Stimulated activated CD8-positive, alpha-beta memory T cell treated with anti-CD3 and anti-CD28 coated beads, Interleukin-7, amount 100 ng/mL, for 48 hours (primary cell): ENCODE measurements at places on chromosomes 5 and 9.

- no peak for DNase-seq
Observed at GRCh38 chr5:67262206-67262605, 65.6 kb upstream of the CD180 start.

- DNase-seq = no peak
Observed at GRCh38 chr5:10036136-10036815, 213.4 kb downstream of the ATPSCKMT start.

- DNase-seq = no peak
Observed at GRCh38 chr9:109242741-109243140, 75.7 kb upstream of the FRRS1L start.

DNA sequence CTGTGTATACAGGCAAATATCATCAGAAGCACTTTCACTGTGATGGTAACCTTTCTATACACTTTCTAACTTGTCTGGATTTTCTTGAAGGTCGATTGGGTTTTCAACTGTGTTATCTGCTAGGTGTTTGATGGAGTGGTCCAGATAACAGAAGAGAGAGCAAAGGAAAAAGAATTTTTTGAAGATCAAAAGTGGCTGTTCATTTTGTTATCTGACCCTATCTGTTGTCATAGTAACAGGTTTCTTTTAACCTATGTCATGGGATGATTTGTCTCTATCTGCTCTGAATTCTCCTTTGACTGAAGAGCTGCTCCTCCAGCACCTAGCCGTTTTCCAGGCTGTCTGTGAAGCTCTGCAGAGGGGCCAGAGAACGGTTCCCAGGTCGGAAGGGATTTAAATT lies 77.8 kb upstream of the IRX2 start:
- DNase-seq = no peak

GRCh38 chr5:6222121-6222520 lies 156.2 kb downstream of the MED10 start:
- DNase-seq = no peak

- no peak for DNase-seq
Observed at GRCh38 chr5:78887384-78888118, 97.6 kb downstream of the ARSB start.

- DNase-seq = no peak
Observed at GRCh38 chr5:138351517-138351916, 968 bp upstream of the KDM3B start.

DNA sequence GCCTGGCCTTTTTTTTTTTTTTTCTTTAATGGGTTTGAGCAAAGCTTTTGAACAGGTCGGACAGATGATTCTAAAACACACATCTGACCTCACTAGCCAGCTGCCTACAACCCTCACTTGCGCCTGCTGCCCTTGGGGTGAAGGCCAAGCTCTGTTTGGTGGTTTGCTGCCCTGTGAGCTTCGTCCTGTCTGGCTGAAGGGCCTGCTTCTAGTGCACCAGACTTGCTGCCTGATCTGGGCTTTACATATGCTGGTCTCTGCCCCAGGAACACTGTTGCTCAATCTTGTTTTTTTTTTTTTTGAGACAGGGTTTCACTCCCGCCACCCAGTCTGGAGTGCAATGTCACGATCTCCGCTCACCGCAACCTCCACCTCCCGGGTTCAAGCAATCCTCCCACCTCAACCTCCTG lies 16.4 kb upstream of the DOLPP1 start:
- no peak for DNase-seq

GRCh38 chr5:6582507-6583048 lies 50.3 kb downstream of the NSUN2 start:
- no peak for DNase-seq

DNA sequence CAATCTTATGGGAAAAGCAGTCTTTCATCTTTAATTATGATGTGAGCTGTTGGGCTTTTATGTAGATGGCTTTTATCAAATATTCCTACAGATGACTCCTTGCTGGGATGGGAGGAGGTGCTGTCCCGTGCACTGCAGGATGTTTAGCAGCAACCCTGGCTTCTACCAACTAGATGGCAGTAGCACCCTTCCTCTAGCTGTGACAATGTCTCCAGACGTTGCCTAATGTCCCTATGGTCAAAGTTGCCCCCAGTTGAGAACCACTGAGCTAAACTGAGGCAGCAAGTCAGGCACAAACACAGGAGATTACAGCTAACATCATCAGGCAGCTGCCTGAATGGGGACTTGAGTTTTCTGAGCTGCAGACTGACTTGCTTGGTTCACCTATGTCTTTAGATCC lies 401.9 kb upstream of the PDE4D start:
- no peak for DNase-seq

GRCh38 chr9:129382281-129383018 lies 204.4 kb upstream of the IER5L start:
- no peak for DNase-seq

- DNase-seq = no peak
Observed at GRCh38 chr9:123487944-123488548, 132.0 kb downstream of the CRB2 start.

DNA sequence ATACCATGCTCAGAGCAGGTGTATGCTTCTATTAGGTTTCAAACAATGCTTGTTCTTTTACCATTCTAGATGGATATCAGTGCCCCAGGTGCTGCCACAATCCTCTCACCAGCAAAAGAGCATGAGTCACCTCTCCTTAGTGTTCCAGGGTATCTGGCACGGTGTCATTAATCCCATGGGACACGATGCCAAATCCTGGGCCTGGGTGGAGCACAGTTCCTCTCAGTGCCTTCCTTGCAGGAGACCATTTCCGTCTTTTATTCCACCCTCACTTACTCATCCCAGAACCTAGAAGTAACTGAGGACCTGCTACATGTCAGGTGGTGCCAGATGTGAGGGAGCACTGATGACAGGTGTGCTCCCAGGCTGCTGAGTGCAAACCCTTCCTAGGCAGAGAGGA lies 1.3 kb upstream of the OR13J1 start:
- no peak for DNase-seq

DNA sequence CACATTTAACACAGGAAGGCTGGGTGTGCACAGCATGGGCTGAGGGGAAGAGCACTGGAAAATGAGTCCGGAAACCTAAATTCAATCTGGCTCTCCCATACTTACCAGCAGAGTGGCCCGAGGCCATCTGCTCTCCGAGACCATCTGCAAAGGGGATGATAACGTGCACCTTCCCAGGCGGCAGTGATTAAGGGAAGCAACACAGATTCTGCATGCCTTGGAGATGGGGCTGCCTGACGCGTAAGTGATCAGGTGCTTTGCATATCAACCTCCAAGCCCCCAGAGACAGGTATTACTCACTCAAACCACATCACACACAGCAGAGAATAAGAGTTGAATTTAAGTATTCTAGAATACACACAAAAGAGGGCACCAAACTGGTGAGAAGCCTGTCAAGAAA lies 9.1 kb downstream of the EPB41L4B start:
- no peak for DNase-seq

DNA sequence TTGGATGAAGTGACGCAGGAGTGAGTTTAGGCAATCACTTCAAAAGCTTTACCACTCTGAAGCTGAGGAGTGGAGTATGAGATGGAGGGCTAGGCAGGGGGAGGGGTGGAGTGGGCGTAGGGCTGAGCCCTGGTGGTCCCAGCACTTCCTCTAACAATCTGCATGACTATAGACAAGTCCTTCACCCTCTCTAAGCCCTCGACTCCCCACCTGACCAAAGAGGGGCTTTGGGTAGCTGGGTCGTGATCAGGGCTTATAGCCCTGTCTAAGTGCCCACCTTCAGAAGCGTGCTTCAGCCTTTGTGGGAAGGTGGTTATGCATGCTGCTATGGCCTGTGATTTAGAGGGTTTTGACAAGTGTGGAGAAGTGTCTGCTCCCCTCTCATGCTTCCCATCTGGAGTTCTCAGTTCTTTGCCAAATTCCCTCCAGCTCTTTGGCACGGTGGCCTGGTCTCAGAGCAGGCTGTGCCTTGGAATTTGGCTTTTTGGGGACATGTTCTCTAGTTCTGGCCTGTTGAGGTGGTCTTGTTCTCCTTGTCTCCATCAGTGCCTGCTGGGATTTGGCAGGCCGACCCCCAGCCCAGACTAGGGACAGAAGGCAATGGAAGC lies 53.0 kb downstream of the ACTBL2 start:
- no peak for DNase-seq

GRCh38 chr5:150780816-150781221 lies 2.3 kb downstream of the SMIM3 start:
- DNase-seq = no peak

DNA sequence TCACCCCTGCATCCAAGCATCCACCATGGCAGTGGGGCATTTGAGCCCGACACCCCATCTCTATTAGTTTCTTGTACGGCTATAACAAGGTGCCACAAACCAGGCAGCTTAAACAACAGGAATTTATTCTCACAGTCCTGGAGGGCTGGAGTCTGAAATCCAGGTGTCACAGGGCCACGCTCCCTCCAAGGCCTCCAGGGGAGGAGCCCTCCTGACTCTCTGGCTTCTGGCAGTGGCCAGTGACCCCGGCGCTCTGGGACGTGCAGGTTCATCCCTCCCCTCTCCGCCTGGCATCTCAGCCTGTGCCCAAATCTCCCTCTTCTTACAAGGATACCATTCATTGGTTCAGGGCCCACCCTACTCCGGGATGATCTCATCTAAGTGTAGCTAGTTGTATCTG lies 394.5 kb upstream of the IRX1 start:
- DNase-seq = no peak

DNA sequence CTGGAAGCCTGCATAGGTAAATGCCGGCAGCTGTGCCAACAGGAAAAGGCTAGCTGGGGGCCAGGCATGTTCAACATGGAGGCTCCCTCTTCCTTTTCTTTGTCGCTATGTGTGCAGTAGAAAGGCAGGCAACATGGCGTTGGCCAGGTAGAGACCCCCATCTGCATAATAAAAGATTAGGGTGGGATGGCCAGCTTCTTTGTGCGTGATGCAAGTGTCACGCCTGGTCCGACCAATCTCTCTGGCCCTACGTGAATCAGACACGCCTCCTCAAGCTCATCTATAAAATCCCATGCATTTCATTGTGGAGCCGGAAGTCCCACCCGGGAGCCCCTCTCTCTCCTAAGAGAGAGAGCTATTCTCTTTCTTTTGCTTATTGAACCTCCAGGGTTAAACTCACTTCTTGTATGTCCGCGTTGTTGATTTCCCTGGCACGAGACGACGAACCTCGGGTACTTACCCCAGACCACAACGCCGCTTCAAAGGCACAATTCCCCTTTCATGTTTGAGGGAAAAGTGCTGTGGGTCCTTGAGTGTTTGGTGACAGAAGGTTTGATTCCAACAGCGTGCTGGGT lies 25.0 kb upstream of the C5orf47 start:
- no peak for DNase-seq

DNA sequence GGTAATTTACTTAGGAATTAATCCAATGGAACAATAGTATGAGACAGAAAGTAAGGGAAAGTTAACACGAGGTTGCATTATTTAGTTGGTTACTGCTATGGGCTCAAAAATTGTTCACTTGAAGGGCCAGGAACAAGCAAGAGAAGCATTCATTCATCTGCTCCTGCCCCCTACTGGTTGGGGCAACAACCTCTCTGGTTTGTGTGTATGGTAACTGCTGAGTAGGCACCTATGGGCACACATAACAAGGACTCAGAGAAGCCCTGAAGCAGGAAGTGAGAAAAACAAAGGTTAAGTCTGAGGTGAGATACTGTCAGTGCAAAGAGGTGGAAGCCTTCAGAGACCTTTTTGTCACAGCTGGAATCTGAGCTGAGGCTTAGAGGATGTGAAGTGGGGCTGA lies 34.4 kb upstream of the RANBP6 start:
- DNase-seq = peak; percentile 20

DNA sequence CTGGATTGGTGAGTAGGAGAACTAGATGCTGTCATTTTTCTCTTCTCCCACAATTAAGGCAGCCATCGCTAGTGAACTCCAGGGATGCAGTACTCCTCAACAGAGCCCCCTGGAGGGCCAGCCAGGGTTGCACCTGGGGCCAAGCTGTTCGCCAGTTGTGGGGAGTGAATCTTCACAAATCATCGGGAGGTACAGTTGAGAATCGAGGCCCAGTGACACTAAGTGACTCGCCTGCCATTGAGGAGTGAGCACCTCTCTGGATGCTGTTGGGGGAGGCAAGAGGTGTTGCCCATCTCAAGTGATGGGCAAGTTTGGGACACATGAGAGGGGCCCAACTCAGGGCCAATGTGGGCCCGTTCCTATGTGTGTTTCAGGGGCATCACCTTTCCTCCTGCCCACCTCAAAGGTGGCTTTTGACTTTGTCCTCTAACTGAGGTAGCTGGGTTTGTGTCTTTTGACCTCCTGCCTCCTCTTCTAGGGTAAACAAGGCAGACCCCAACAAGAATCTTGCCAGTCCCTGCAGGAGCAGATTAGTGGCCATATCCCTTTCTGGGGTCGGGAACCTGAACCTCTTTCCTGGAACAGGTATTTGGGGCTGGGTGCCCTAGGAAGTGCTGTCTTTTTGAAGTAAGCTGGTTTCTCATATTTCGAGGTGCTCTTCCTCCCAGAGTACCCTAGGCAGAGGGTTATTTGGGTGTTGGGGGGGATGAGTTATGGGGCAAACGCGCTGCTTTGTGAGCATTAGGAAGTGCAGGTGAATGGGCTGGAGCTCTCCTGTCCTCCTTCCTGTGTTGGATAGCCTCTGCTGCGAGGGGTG lies 181.2 kb downstream of the MACROH2A1 start:
- no peak for DNase-seq

GRCh38 chr9:97359147-97359546 lies 51.7 kb downstream of the CCDC180 start:
- DNase-seq = no peak

GRCh38 chr5:149550268-149550583 lies 1.0 kb downstream of the CSNK1A1 start:
- DNase-seq = no peak

DNA sequence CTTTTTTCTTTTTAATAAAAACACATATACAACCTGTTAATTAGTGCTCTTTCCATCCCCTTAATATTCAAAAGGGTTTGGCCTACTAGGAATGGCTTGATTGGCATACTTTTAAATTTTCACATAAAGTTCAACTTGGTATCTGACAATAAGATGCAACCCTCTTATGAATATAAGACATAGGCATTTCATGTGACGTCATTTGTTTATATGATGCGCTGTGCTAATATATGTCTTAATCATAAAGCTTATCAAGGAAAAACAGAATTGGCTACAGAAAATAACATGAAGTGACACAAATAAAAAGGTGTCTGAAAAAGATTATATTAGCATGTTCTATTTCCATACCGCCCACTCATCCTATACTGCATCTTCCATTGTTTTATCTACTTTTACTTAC lies 1642.4 kb downstream of the EFNA5 start:
- no peak for DNase-seq

DNA sequence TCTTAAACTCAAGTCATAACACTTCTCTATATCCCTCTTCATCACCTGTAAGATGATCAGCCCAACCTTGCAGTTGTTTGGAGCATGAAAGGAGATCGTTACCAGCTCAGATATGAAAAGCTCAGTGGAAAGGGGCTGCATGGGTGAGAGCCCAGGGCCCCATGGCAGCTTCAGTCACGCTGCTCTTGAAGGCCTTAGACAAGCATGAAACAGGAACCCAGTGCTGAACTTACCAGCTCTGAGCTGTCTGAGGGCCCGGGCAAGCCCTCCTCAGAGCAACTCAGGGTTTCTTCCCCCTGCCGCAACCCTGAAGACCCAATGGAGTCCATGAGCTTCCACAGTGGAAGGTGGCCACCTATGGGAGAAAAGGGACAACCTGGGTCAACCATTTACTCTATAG lies 3.3 kb downstream of the HK3 start:
- no peak for DNase-seq

GRCh38 chr9:115117999-115118878 lies at the start of gene TNC:
TNC (minus strand) TSS chr9:115118157; CDS start chr9:115091018, 27,139 bp downstream.
- no peak for DNase-seq
